ENCODE measurements at places on chromosomes 7 and 10. TPM values are rescaled to one million over a fixed set of nuclear protein-coding genes. Genes with fewer than 3 reads are reported as not detected.

- no peak for DNase-seq
These were observed 641.8 kb upstream of the FOXK1 start for GRCh38 chr7:4040109-4040928.

The AKR1D1 gene
- not detected for total RNA-seq

The DRGX gene
- not detected for total RNA-seq

DNA sequence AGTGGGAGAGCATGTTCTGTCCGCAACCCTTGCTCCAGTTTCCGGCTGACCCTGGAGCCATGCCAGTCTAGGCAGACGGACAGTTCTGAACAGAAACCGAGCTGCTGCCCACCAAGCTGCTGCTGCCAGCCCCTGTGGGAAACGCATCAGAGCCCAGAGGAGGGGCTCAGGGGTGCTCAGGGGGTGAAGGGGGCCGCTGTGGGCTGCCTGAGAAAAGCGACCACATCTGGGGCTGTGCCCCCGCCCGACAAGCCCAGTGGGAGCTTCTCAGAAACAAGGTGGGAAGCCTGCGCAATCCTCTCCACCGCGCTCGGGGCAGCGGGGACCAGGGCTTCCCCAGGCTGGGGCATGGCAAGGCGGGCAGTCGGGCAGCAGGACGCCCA, 38.8 kb upstream of the CFAP46 start:
- no peak for DNase-seq

DNA sequence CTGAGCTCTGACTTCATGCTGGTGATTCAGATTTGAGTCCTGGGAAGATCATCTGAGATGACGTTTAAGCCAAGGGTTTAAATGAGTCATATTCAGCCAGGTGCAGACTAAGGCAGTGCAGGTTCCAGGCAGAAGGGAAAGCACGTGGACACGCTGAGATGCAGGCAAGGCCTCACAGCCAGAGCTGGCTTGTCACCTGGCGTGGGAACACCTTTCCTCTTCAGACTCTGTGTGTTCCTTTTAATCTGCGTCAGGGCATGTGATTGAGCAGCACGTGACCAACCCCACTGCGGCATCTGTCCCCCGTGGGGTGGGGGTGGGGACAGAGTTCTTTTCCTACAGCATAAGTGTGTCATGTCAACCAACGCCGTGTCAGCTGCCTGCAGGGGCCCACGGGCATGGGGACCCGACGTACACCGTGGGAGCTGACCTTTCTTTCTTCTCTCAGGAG, 10.7 kb upstream of the IDI2 start:
- no peak for DNase-seq

GRCh38 chr7:98203261-98203963, 7.8 kb upstream of the BHLHA15 start:
- DNase-seq: no peak

DNA sequence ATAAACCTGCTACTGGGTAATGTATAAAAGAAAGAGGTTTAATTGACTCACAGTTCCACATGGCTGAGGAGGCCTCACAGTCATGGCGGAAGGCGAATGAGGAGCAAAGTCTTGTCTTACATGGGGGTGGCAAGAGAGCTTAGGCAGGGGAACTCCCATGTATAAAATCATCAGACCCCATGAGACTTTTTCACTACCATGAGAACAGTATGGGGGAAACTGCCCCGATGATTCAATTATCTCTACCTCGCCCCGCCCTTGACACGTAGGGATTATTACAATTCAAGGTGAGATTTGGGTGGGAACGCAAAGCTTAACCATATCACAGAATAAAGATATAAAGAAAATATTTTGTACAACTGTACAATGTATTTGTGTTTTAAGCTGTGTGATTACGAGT, 39.4 kb upstream of the PLCE1 start:
- no peak for DNase-seq

The CCDC3 gene
- total RNA-seq: not detected

The GIMAP2 gene
- total RNA-seq: 39.2 TPM

- DNase-seq: no peak
These were observed 37.2 kb upstream of the PDLIM1 start for GRCh38 chr10:95328013-95328412.

GRCh38 chr7:103063895-103064294, 10.7 kb downstream of the FBXL13 start:
- no peak for DNase-seq

The ATP6V1F gene
- 145 TPM for total RNA-seq

DNA sequence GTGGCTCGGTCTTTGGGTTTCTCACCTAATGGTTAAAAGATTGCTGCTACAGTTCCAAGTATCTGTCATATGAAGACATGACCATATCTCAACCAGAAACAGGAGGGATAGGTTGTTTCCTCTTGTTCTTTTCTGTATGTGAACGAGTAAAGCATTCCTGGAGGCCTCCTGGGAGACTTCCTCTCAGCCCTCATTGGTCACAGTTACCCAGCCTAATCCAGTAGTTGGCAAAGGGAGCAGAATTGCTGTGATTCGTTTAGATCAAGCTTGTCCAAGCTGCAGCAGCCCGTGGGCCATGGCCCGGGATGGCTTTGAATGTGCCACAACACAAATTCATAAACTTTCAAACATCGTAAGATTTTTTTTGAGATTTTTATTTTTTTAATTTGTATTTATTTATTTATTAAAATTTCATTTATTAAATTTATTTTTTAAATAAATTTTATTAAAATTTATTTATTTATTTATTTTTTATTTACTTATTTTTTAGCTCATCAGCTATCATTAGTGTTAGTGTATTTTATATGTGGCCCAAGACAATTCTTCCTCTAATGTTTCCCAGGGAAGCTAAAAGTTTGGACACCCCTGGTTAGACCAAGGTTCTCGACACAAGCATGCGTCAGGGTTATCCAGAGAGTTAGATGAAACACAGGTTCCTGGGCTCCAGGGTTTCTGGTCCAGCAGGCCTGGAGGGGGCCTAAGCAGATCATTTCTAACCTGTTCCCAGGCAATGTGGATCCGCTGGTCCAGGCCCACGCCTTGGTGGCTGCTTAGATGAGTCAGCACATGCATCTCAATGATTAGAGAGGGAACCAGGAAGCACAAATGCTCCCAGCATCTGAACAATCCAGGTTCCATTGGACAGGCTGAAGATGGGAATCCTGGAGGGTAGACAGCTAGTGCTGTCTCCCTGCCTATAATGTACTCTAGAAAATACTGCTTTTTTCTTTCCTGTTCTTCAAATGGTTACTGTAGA, 25.6 kb downstream of the CDC123 start:
- DNase-seq: no peak

DNA sequence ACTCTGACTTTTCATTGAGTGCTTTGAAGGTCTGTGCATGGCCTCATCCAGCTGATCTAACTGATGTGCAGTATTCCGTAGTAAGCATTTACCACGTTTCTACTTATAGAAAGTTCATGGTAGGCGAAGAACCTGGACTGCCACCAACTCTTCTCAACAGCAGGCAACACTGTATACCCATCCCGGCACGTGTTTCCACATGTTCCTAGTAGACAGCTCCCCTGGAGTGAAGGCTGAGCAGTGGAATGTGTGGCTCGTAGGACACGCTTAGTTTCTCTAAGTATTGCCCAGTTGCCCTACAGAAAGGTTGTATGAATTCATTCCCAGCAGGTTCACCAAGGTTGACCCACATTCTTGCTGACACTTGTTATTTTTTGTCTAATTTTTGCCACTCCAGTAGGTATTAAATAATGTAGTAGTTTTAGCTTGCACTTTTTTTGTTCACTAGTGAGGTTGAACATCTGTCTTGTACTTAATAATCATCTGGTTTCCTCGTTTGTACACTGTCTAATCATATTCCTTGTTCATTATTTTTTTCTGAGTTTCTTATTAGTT, 15.2 kb downstream of the PROSER2 start:
- DNase-seq: no peak

DNA sequence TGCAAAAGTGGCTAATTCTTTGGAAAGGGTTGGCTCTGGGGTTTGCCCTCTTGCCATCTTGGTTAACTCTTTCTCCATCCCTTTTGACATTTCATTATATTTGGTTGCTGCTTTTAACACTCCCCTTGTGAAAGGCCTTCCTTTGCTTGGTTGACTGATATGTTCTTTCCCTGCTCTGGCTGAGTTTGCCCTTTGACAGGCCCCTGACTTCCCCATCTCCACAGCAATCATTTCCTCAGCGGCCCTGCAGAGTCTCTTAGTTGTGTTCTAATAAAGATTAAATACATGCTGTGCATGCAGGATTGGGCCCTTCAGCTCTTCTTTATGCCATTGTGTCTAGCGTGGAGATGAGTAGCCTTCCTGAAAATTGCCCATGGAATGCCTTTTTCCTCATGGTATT, 84.5 kb upstream of the CSTF2T start:
- DNase-seq: no peak

The GRM8 gene
- total RNA-seq: not detected

The FKBP9 gene
- total RNA-seq: 0.61 TPM
